ENCODE measurements at places on chromosomes 1 and 21.

DNA sequence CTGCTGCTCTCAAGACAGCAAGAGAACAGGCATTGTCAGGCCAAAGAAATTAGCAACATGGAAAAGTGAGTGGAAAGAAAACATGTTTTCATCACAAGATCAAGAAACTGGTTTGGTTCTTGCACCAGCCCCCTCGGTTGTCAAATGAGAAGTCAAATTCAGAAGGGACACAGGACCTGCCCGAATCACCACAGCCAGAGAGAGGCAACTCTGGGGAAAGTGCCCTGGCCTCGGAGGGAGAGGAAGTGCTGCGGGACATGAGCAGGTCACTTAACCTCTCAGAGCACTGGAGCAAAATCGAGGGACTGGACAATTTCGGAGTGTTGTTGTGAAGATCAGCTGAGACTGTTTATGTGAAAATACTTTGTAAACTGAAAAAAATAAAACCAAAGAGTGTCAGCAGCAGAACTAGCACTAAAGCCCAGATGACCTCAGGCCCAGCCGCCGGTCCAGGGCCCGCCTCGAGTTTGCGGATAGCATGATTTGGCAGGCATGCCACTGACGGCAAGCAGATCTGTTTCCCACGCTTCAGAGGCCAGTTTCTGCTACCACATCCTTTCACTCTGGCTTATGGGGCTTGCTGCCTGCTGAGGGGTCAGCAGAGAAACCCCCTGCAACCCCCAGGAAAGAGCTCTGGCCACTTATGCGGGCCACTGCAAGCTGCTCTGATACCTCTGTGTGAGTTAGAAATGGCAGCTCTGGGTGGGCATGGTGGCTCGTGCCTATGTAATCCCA, 32.1 kb downstream of the CD247 start:
- no peak for DNase-seq

- DNase-seq = peak; percentile 14
Measured at GRCh38 chr1:117094841-117095604, 26.5 kb downstream of the TRIM45 start.

DNA sequence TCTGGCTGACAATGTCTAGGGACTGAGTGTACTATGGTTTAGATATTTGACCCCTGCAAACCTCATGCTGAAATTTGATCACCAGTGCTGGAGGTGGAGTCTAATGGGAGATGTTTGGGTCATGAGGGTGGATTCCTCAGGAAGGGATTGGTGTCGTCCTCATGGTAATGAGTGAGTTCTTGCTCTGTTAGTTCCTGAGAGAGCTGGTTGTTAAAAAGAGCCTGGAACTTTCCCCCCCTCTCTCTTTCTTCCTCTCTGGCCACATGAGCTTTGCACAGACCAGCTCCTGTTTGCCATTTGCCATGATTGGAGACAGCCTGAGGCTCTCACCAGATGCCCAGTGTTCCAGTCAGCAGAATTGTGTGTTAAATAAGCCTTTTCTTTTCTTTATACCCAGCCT, 36.6 kb upstream of the CNIH3 start:
- peak; percentile 32 for DNase-seq

- DNase-seq = no peak
Measured at GRCh38 chr1:72690871-72691270, 408.5 kb upstream of the NEGR1 start.

DNA sequence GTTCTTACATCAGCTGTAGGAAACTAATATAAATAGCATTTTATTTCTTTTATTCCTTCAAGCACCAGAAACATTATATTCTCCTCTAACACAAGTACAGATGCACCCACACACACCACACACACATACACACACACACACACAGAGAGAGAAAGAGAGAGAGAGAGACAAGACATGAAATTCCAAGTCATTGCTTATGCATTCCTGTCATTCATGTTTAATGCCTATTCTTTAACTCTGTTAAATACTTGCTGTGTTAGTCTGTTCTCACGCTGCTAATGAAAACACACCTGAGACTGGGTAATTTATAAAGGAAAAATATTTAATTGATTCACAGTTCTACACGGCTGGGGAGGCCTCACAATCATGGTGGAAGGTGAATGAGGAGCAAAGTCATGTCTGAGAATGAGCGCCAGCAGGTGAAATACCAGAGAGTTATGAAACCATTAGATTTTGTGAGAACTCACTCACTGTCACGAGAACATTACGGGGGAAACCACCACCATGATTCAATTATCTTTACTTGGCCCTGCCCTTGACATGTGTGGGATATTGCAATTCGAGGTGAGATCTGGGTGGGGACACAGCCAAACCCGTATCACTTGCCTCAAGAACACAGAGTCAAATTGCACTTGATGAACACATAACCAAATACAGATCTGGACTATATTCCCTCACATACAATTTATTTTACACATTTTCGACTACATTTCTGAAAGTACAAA, 1058.1 kb upstream of the TMPRSS15 start:
- DNase-seq = no peak

- peak; percentile 83 for DNase-seq
Measured at GRCh38 chr1:14968251-14968851, 185.2 kb upstream of the TMEM51 start.

- DNase-seq = no peak
Measured at GRCh38 chr1:40064797-40065499, 24.4 kb downstream of the CAP1 start.

DNA sequence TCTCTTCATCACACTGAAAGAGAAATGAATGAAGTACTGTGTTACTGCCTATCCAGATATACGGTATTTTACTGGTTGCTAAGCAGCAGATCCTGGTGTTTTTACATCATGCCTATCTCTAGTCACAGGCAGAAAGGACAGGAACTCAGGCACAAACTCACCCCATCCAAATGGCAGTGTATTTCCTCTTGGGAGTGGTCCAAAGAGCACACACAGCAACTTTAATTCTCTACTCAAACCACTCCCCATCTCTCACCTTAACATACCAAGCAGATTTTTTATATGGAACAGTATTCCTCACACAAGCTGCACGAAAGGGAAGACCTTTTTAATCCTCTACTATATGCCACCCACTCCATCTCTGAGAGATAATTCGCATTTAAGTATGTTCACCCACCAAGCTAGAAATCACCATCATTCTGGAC, 27.3 kb downstream of the EIF4G3 start:
- DNase-seq = peak; percentile 69

DNA sequence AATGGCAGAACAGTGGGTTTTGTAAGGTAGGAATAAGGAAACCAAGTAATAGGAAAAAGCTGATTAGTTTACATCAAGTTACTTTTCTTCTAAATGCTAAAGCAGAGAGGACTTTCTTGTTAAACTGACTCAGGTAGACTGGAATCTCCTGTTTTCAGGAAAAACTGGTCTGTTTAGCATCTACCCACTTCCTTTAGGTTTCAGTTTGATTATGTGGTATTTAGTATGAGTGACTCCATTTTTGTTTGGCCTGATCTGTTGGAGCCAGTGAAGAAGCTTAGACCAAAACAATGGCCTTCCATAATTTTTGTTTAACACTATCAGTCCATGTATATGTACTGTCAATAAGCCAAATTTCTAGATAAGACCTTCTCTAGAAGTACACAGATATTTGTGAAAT, 88.4 kb downstream of the EPB41 start:
- no peak for DNase-seq

DNA sequence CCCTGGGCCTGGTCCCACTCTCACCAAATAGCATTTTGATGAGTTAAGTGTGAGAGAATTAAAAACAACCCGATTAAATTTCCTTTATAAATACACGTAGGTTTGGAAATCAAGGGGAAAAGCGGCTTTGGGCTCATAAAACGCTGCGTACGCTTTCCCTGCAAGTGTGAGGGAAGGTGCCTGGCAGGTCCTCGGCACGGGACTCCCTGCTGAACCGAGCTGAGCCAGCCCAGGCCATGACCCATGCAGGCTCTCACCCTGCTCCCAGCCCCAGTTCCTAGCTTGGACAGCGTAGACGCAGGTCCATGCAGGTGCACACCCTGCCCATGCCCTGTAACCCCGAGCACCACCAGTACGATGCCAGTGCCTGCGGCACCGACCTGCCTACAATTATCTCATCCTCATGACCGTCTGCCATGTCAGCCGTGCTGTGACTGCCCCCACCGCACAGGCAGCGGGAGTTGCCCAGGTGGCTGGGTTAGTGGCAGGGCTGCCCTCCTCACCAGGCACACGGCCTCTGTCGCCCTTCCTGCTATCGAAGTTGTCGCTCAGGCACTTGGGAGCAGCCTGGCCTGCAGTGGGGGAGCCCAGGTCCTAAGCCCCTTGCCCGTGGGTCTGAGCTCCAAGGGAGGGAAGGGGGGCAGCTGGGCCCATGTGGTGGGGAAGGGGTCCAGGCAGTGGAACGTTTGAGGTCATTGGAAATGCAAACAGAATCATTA, 41.0 kb upstream of the ACTRT2 start:
- no peak for DNase-seq

DNA sequence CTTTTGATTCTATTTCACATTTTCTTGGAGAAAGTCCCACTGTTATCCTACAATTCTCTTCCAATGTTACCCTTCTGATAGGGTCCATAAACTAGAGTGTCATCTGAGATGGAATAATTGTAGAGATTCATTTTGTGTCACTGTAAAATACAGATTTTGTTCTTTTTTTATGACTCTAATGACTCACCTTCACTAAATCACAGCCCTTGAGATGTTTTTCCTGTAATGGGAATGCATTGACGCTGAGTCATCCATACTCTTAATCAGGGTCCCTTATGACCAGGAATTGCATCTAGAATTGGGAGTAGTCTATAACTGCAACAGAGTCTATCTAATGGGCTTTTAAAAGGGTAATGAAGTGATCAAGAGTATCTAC, 315.5 kb downstream of the TGFB2 start:
- peak; percentile 47 for DNase-seq

- DNase-seq = no peak
Measured at GRCh38 chr1:41495210-41495948, 10.9 kb upstream of the EDN2 start.

DNA sequence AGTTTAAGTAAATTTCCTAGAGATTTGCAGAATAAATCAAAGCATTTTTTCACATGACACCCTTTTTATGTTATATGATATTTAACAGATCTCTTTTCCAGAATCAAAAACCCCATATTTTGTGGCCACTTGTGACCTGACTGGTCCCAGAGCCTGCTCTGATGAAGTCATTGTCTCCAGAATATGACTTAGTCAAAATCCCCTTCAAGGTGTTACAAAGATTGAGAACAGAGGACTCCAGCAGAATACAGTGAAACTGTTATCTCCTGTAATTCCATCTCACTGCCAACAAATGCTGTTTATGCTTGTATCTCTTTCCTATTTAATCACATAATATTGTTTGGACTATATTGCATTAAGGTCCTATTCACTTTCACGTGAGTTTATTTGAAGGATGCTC, 25.6 kb downstream of the RGS1 start:
- DNase-seq = no peak

- DNase-seq = no peak
Measured at GRCh38 chr21:44889625-44890337, 16.3 kb upstream of the PTTG1IP start.

All from adipocyte (in vitro differentiated cells).